ENCODE measurements at places on chromosomes 11 and 22.

- DNase-seq: no peak
Observed at GRCh38 chr11:16897470-16898061, 116.6 kb downstream of the PLEKHA7 start.

GRCh38 chr11:64337538-64338249 is 2.3 kb upstream of the CCDC88B start:
- DNase-seq: no peak

- DNase-seq: no peak
Observed at GRCh38 chr11:2737866-2738265, 38.1 kb upstream of the KCNQ1OT1 start.

DNA sequence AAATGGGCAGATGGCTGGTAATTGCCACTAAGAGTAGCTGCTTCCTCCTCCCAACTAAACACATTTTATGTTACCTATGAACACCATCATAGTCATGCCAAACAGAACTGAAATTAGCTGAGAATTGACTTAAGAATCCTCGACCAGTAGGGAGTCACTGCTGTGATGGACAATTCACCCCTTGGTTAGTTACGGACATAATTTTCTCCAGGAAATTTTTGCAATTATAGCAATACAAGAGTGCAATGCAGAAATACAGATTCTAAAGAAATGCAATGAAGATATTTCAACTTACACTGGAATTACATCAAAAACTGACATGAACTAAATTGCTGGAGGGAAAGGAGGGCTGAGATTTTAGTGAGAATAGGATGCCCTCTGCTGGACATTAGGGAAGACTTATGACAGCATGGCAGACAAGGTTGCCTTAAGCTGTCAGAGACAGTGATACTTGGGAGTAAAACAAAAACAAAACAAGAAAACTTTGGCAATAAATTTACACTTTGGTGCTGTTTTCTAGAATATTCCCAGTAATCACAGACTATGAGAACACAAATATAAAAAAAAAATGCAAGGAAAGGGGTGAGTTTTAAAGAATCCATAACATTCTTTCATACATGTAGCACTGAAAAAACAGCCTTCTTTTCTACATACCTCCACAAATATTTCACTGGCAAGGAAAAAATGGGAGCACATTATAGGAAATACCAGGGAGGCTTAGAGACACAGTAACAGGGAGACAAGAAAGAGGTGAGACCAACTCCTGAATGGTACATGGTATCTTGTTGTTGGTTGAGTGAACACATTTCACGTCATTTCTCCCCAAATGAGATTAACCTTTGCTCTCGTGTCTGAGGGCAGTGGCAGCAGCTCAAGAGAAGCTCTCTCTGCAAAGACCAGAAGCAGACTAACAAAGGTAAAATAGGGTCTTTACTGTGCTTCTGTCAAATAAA is 11.2 kb upstream of the PPP2R1B start:
- peak; percentile 83 for DNase-seq

DNA sequence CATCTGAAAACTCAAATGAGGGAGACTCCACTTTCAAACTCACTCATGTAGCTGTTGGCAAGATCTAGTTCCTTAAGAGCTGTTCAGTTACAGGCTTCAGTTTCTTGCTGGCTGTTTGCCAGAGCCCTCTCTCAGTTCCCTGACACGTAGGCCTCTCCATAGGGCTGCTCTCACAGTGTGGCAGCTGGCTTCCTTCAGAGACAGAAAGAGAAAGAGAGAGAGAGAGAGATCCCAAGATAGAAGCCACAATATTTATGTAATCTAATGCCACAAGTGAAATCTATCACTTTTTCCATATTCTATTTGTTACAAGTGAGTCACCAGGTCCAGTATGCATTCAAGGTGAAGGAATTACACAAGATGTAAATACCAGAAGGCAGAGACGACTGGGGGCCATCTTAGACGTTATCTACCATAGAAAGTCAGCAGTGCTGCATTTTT is 168.8 kb downstream of the RCN1 start:
- peak; percentile 1 for DNase-seq

- DNase-seq: peak; percentile 9
Observed at GRCh38 chr11:40227730-40228129, 1231.7 kb downstream of the LRRC4C start.

- no peak for DNase-seq
Observed at GRCh38 chr11:69192301-69192721, 36.6 kb downstream of the SMIM38 start.

DNA sequence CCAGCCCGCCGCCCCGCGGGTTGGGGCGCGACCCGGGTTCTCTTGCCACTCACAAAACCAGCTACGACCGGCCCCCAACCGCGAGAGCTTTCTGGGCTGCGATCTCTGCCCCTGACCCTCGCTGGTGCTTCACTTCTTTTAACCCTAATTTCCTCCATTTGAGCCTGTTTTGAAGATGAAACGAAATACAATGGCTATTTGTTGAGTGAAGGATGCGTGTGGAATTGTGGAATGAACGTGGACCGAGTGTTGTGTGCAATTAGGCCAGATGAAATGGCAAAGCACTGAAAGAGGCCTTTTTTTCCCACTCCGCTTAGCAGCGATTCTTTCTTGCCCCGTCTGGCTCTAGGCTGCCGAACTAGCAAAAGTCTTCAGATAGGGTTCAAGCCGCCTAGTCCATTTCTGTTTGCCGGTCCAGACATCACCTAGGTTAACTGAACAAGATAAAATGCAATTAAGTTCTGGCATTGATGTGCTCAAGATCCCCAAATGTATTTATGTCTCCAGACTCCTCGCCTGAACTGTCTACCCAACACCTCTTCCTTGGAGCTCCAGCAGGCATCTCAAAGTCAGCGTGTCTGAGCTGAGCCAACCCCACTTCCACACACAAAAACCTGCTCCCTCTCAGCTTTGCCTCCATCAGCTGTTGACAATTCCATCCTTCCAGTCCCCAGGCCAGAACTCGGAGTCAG is 471 bp upstream of the TMEM184B start:
- no peak for DNase-seq

GRCh38 chr11:12704049-12704448 is 29.8 kb downstream of the TEAD1 start:
- peak; percentile 82 for DNase-seq

DNA sequence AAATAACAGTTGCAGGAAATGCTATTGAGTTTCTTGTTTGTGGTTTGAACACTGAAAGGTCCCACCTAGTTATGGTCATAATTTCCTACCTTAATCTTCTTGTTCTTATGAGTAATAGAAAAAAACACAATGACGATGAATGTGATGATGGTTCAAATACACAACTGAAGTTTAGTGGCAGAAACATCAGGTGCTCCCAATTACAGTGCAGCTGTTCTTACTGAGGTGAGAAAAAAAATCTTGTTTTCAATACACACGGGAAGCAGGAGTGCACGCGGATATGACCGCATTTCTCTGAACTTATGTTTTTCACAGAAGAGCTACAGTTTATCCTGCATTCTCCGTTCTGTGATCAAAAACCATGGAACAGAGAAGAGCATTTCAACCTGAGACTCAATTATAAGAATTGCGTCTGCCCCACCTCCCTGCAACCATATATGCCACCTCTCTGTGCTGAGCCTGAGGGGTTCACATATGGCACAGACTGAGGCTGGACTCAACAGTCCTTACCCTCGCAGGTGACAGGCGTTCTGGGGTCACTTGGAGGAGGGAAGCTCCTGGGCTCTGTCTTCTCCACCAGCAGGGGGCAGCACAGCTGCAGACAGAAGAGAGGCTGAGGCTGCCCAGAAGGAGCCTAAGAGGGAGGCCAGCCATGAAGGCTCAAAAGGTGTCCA is 99.7 kb upstream of the IGLL5 start:
- DNase-seq: peak; percentile 13

DNA sequence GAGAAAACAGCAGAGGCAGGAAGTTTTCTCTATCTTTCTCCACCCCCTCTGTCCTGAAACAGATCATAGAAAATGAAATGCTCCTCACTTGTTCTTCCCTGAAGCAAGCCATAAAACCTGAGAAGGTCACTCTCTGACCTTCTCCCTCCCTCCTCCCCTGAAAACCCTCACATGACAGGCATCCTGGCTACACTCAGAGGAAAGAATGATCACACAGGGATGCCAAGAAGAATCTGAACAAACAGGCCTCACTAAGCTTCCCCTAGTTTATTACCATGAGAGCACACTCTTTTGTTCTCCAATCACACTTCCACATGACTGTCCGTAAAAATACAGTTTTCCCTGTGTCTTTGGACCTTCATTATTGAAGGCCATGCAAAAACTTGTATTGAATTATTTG is 300.1 kb downstream of the BUD13 start:
- DNase-seq: peak; percentile 29

GRCh38 chr22:22235558-22235957 is 9.0 kb upstream of the VPREB1 start:
- peak; percentile 18 for DNase-seq

DNA sequence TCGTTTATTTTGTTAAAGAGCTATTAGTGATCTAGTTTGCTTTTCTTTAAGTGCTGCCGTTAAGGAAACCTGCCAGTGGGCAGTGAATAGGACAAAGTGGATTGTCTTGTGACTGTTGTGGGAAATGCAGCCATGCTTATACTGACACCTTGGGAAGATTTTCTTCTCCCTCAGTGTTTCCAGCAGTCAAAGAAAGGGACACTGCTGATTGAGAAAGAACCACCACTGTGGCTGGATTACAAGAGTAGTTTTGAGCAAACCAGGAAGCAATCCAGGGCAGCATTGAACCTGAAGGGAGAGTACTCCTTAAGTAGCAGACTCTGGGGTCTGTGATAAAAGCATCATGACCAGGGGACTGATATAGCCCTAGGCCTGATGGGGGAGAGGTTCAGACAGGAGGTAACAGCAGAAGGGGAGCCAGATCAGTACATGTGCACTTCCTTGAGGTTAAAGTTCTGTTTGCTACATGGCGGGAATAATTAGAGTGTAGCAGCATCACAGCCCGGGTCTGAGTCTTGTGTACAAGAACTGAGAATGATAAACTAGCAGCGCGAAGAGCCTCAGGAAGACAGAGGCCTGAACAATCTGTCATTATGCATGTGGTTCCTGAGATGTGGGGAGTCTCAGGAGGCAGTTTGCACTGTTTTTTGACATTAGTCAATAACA is 167.8 kb downstream of the C11orf91 start:
- no peak for DNase-seq

DNA sequence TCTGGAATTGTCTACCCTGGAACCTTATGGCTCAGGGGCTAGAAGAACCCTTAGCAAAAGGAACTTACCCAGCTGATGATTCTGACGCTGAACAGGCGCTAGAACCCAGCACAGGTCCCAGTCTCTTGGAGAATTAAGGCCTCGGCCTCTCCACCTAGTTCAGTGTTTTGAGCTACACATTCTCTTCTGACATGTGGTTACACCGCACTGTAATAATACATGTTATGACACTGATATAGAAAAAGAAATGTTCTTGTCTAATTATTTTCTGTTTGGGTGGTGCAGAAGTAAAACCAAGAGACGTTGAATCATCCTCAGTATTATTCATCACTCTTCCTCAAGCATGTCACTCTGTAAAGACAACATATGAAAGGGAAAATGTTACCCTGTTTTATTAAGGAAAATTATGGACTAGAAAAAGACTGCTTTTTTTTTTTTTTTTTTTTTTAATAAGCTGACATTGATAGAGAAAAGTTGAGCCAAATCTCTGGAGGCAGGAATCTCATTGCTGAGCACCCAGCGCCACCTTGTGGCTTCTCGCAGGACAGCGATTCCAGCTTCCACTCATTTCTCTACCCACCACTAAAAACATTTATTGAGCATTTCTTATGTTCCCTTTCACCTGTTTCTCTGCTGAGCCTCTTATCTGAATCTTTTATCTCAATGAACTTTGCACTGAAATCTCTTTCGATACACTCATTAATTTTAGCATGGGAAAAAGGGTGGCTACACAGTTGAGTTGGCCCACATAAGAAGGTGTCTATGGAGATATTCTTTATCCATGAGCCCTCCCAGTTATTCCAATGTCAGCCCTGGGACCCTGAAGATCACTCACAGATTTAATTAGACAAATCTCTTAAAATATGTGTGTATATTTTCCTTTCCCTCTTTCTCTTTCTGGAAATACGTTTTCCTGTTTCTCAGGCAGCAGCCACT is 12.6 kb upstream of the APLNR start:
- DNase-seq: peak; percentile 36
